ENCODE measurements at places on chromosomes 6 and 20.

DNA sequence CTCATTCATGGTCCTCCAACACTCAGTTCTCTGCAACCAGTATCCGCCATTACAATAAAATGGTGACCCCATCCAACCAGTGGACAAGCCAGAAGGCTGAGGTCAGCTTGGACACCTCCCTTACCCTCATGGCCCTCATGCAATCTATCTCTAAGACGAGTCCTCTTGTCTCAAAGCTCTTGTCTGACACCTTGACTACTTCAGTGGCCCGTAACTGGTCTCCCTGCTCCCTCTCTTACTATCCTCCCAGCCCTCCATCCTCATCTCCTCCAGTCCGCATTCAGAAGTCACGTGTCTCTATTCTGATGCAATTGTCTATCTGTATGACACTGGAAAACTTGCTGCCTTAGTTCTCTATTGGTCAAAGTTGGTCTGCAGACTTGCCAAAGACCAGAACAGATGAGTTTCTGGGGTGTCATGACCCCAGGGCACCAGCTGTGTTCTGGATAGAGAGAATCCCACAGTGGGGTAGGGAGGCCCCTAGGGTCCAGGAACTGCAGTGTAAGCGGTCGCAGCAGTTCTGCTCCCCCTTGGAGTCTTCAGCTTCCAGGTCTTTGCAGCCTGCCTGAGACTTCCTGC lies 59.6 kb upstream of the RNF24 start:
- no peaks in the 10 kb centered on the region for H3K4me1 ChIP-seq
- no peak overlapping the region for H3K4me3 ChIP-seq
- H3K27me3 ChIP-seq: no peaks in the 10 kb centered on the region
- H3K27ac ChIP-seq: no peak overlapping the region
- H3K36me3 ChIP-seq: no peaks in the 10 kb centered on the region

DNA sequence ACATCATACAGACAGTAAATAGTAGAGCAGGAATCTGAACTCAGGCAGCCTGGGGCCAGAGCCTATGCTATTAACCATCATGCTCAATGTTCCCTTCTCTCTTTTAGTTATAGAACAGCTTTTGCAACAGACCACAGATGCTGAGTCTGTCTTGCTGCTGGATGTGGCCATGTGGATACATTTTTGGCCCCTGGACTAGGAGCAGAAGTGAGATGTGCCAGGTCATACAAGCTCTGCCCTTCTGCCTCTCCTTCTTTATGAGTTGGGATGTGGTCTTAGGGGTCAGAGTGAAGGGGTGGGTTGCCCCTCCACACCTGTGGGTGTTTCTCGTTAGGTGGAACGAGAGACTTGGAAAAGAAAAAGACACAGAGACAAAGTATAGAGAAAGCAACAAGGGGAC lies 14.6 kb upstream of the AARS2 start:
- H3K27me3 ChIP-seq: no peaks in the 10 kb centered on the region
- no peak for DNase-seq
- no peak overlapping the region for H3K27ac ChIP-seq
- H3K4me1 ChIP-seq: no peaks in the 10 kb centered on the region

DNA sequence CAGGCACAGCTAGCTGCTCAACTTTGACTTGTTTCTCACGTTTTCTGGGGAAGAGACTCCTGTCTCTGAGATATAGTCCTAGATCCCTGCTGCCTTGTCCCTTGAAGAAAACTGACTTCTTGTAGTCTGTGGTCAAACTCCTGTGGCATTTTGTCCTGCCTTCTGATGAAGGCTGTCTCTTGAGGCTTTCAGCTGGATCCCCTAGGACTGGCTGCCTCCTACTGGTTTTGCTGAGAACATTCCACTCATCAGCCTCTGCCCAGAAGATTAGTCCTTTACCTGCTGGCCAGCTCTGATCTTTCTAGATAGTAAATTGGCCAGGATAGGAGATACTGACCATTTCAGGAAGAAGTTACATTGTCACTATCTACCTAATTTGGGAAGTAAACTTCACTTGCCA lies 71.9 kb upstream of the CNR1 start:
- H3K27ac ChIP-seq: no peak overlapping the region
- H3K4me3 ChIP-seq: no peak overlapping the region
- DNase-seq: no peak
- H3K36me3 ChIP-seq: no peaks in the 10 kb centered on the region

- H3K27me3 ChIP-seq: no peaks in the 10 kb centered on the region
- H3K27ac ChIP-seq: peak overlapping the region; percentile 40
- DNase-seq: peak; percentile 81
- H3K36me3 ChIP-seq: peaks cover 23% of the 10 kb centered on the region
Measured at GRCh38 chr6:154229786-154230185, 126.8 kb downstream of the IPCEF1 start.

- no peak overlapping the region for H3K27ac ChIP-seq
- H3K4me3 ChIP-seq: no peak overlapping the region
- H3K27me3 ChIP-seq: no peaks in the 10 kb centered on the region
- H3K4me1 ChIP-seq: peaks cover 7% of the 10 kb centered on the region
- DNase-seq: no peak
- no peaks in the 10 kb centered on the region for H3K36me3 ChIP-seq
Measured at GRCh38 chr6:169997187-169997929, 245.9 kb downstream of the ERMARD start.

DNA sequence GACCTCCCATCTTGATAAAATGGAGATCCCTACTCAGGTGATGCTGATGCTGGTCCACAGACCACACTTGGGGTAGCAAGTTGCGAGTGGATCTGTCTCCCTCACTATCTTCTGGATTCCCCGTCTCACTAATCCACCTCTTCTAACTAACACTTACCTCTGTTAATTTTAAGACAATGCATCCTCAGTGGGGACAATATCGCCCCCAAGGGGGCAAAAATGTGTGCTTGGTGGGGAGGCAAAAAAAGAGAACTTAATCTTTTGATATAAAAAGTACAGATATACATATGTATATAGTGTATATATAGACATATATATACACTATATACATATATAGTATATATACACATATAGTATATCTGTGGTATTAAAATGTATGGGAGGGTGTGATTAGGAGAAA lies 4.3 kb downstream of the LRFN2 start:
- peaks cover 12% of the 10 kb centered on the region for H3K4me1 ChIP-seq
- H3K27ac ChIP-seq: no peak overlapping the region
- no peaks in the 10 kb centered on the region for H3K36me3 ChIP-seq
- peaks cover 10% of the 10 kb centered on the region for H3K27me3 ChIP-seq
- H3K4me3 ChIP-seq: no peak overlapping the region
- DNase-seq: no peak
